ENCODE measurements at places on chromosomes 3 and 15. TPM values are rescaled to one million over a fixed set of nuclear protein-coding genes. Genes with fewer than 3 reads are reported as not detected.
A peak's percentile ranks its signal among the peaks of the same experiment; 100 is the strongest.

The ZNF662 gene
- total RNA-seq, result 7.7 TPM

The SPTSSB gene
- total RNA-seq, result not detected

The CCNB2 gene
- total RNA-seq, result not detected

The NIT2 gene
- total RNA-seq, result 5.3 TPM

The CYP1A2 gene
- not detected for total RNA-seq

The DMXL2 gene
- 8.6 TPM for total RNA-seq

DNA sequence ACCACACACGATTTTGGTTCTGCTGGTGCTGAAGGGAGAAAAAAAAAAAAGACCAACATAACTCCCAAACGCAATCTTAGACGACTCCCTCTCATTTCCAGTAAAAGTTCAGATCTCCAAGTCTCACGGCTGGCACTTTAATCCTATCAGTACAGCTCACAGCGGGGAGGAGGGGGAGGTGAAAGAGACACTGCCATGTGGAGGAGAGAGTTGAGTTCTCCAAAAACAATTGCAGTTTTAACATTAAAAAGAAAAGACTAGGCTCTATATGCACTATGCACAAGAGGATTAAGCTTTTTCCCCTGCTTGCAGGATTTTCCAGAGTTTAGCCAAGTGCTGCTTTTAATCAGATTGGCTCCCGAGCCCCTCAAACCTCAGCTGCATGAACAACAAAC, 16.8 kb downstream of the BMF start:
- no peak overlapping the region for H3K4me3 ChIP-seq
- DNase-seq, result no peak
- peaks cover 64% of the 10 kb centered on the region for H3K4me1 ChIP-seq
- H3K36me3 ChIP-seq, result peaks cover 7% of the 10 kb centered on the region

GRCh38 chr15:70033529-70034140, 64.1 kb downstream of the TLE3 start:
- no peak overlapping the region for H3K27ac ChIP-seq
- H3K4me1 ChIP-seq, result no peaks in the 10 kb centered on the region
- no peaks in the 10 kb centered on the region for H3K27me3 ChIP-seq
- no peak for DNase-seq
- H3K4me3 ChIP-seq, result no peak overlapping the region

DNA sequence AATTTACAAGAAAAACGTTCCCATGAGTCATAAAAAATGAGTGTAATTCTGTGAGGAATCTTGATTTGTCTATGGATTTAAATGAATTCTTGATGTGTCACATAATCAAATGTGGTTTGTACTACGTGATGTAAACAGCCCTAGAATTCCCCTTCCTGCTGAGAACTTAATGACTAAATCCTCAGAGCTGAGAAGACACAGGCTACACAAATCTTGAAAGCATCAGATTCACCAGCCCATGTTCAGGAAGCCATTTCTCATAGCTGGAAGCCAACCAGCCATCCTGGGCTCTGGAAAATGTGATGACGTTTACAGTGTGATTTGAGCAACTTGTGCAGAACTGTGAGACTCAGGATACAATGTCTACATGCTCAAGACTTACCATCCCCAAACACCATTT, 193.7 kb upstream of the MME start:
- H3K27me3 ChIP-seq, result no peaks in the 10 kb centered on the region
- no peaks in the 10 kb centered on the region for H3K4me1 ChIP-seq
- no peak overlapping the region for H3K27ac ChIP-seq

DNA sequence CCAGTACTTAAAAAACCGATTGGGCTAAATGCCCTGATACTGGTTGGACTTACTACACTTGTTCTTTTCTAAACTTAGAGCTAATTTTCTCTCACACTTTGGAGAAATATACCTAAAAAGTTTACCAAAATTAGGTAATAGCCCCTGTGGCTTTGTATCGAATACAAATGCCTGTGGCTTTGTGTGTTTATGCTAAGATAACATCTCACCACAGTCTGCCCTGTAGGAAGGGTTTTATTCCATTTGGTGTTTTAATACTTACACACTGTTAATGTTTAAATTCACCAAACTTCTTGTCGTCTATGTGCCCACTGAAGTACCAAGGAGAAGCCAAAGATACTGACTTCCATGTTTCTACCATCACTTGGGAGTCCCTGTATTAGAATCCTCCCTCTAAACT, 66.4 kb downstream of the BCHE start:
- no peaks in the 10 kb centered on the region for H3K4me1 ChIP-seq
- DNase-seq, result no peak
- H3K27ac ChIP-seq, result no peak overlapping the region
- no peaks in the 10 kb centered on the region for H3K36me3 ChIP-seq
- no peak overlapping the region for H3K4me3 ChIP-seq

- no peak overlapping the region for H3K27ac ChIP-seq
- H3K4me1 ChIP-seq, result no peaks in the 10 kb centered on the region
- DNase-seq, result no peak
- H3K27me3 ChIP-seq, result no peaks in the 10 kb centered on the region
Observed at GRCh38 chr3:147002721-147003120, 397.6 kb upstream of the PLSCR5 start.

GRCh38 chr3:28008235-28008634, 233.2 kb upstream of the CMC1 start:
- no peaks in the 10 kb centered on the region for H3K27me3 ChIP-seq
- H3K4me1 ChIP-seq, result no peaks in the 10 kb centered on the region
- H3K27ac ChIP-seq, result no peak overlapping the region
- H3K36me3 ChIP-seq, result no peaks in the 10 kb centered on the region

- H3K4me3 ChIP-seq, result peak within 1 kb of the TSS; percentile 42
- H3K4me1 ChIP-seq, result peaks cover 7% of the 10 kb centered on the region
- no peak within 1 kb of the TSS for H3K27ac ChIP-seq
- H3K36me3 ChIP-seq, result no peaks in the 10 kb centered on the region
- DNase-seq, result no peak
Observed at GRCh38 chr3:196311-197148, at the start of gene CHL1. TSS of gene CHL1 (plus strand) at chr3:196763. CDS start at chr3:319777, 123,014 bp downstream.

- H3K27me3 ChIP-seq, result no peaks in the 10 kb centered on the region
- H3K4me1 ChIP-seq, result no peaks in the 10 kb centered on the region
- DNase-seq, result no peak
- no peaks in the 10 kb centered on the region for H3K36me3 ChIP-seq
- no peak overlapping the region for H3K4me3 ChIP-seq
Observed at GRCh38 chr3:127497676-127498075, 92.9 kb downstream of the TPRA1 start.

DNA sequence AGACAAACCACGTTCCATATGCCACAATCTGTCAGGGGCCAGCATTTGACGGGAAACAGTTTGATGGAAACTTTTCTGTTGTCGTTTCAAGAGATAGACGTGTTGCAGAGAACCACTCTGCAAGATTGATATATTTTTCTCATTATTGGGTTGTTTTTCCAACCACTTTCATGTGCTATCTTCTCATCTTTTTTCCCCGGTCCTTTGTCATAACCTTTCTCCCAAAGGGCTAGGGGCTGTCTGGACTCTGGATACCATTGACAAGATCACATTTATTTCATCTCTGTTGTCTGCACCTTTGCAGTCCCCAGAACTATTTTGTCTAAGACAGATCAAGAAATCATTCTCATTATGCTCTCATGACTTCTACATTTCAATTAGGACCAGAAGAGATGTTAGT, 57.6 kb upstream of the SLC25A26 start:
- no peak for DNase-seq
- H3K27me3 ChIP-seq, result no peaks in the 10 kb centered on the region
- H3K36me3 ChIP-seq, result no peaks in the 10 kb centered on the region
- no peaks in the 10 kb centered on the region for H3K4me1 ChIP-seq
- H3K27ac ChIP-seq, result no peak overlapping the region

DNA sequence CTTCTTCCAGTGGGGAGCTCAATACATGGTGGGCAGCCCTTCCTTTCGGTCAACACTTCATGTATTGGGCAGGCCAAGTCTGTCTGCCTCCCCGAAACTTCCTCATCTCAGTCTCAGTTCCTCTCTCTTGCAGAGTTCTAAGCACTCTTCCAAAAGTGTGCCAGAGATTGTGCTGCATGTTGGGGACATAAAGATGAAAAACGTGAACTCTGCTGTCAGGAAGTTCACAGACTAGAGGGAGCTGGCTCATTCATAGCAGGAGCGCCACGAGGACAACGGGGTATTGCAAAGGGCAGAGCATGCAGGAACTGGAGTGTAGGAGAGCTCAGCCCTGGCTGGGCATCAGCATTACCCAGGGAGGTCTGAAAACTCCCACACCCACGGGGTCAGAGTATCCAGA, 15.3 kb upstream of the EPHB3 start:
- H3K27ac ChIP-seq, result no peak overlapping the region
- no peak for DNase-seq
- H3K4me1 ChIP-seq, result no peaks in the 10 kb centered on the region

GRCh38 chr3:147407498-147408187, 1.3 kb upstream of the ZIC4 start:
- H3K4me3 ChIP-seq, result no peak overlapping the region
- no peaks in the 10 kb centered on the region for H3K36me3 ChIP-seq
- no peak overlapping the region for H3K27ac ChIP-seq

DNA sequence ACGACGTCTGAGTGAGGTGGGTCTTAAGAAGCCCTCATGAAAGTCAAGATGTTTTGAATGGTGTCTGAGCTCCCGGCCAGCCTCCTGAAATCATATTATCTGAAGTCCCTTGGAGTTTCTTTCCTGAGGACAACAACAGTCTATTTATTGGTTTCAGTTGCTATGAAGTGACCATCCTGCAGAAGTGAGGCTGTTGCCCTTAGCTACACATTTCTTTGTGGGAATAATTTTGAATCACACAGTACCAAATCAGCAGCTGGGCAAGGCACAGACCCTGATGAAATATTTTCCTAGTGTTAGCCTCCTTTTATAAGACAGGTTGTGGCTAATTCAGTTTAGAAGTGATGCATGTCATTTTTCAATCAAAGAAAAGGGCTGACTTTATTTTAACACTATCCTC, 220.7 kb upstream of the AZI2 start:
- no peak overlapping the region for H3K27ac ChIP-seq
- H3K36me3 ChIP-seq, result no peaks in the 10 kb centered on the region
- H3K4me1 ChIP-seq, result no peaks in the 10 kb centered on the region
- H3K4me3 ChIP-seq, result no peak overlapping the region
- no peak for DNase-seq

DNA sequence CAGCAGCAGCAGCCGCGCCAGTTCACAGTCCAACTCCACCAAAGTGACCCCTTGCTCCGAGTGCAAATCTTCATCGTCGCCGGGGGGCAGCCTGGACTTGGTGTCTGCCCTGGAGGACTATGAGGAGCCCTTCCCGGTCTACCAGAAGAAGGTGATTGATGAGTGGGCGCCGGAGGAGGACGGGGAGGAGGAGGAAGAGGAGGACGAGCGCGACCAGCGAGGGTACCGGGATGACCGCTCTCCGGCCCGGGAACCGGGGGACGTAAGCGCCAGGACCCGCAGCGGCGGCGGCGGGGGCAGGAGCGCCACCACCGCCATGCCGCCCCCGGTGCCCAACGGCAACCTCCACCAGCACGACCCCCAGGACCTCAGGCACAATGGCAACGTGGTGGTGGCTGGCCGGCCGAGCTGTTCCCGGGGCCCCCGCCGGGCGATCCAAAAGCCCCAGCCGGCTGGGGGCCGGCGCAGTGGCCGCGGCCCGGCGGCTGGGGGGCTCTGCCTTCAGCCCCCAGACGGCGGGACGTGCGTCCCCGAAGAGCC, 224.1 kb upstream of the IL12A start:
- H3K27ac ChIP-seq, result peak overlapping the region; percentile 100
- H3K36me3 ChIP-seq, result no peaks in the 10 kb centered on the region
- no peak for DNase-seq
- no peaks in the 10 kb centered on the region for H3K27me3 ChIP-seq
- peaks cover 3% of the 10 kb centered on the region for H3K4me1 ChIP-seq

Data from ascending aorta (tissue), 2 donors.